Activated CD4-positive, alpha-beta memory T cell treated with anti-CD3 and anti-CD28 coated beads, Interleukin-2, amount 10 ng/mL, durations not matched to agents 7 days and 5 days (primary cell): ENCODE measurements at places on chromosomes 12 and 14.
A peak's percentile ranks its signal among the peaks of the same experiment; 100 is the strongest.

- DNase-seq, result no peak
These were observed at the start of gene IFI27 for GRCh38 chr14:94110552-94111181. TSS of gene IFI27 (plus strand) at chr14:94110736.

DNA sequence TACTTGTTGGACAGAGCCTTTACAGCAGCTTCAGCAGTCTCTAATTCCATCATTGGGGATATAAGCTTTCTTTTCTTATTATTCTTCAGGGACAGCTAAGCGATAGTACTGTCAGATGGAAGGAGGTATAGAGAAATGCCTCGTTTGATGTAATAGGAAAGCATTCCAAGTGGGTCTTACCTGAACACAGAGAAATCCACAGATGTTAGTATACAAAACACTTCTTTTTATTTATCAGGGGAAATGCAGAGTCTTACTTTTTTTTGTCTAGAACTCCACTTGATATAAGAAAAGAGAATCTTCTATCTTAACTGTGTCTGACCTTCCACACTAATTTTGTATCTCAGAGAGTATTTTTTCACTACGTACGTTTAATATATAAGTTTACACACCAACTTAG lies 1.9 kb downstream of the SYT1 start:
- no peak for DNase-seq

- no peak for DNase-seq
These were observed 3.5 kb upstream of the NID2 start for GRCh38 chr14:52072266-52072780.

DNA sequence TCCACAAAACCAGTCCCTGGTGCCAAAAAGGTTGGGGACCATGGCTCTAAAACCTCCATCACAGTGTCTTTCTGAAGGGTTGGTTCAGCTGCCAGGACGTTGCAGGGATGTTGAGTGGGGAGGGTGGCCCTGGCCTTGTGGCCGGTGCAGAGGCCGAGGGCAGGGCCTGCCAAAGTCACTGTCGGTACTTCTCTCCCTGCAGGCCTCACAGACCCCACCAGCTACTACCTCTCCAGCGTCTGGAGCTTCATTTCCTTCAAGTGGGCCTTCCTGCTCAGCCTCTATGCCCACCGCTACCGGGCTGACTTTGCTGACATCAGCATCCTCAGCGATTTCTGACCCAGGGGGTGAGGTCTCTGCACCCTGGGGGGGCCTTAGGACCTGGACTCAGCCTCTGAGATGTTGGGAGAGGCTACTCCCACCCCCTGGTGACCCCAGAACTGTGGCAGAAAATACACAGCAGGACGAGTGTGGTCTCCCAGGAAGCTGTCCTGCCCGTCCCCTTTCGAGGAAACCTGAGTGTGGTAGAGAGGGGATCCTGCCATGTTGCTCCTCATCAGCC lies 7.0 kb downstream of the SLC48A1 start:
- DNase-seq, result no peak

- no peak for DNase-seq
These were observed 124.3 kb downstream of the PPHLN1 start for GRCh38 chr12:42450248-42450647.

- DNase-seq, result no peak
These were observed 253.1 kb downstream of the ANO6 start for GRCh38 chr12:45468751-45469615.

DNA sequence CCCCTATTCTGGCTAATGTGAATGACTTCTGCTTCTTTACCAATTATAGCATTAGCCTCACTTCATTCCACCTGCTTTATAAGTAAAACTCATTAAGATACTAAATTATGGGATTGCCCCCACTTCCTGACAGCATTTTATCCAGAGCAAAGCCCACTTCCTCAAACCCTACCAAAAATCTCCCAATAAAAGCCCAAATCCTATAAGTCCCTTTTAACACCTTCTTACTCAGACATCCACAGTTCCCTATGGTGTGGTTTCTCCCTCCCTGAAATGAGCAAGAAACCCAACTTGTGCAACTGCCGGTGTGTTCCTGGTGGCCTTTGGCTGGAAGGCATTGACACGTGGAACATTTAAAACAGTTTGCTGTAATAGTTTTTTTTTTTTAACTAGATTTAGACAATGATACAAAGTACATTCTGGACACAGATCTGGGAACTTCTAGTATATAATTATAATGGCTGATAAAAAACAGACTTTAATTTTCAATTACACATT lies 53.1 kb downstream of the BRMS1L start:
- DNase-seq, result no peak

GRCh38 chr12:59164991-59165718 lies 244.9 kb upstream of the LRIG3 start:
- DNase-seq, result no peak

DNA sequence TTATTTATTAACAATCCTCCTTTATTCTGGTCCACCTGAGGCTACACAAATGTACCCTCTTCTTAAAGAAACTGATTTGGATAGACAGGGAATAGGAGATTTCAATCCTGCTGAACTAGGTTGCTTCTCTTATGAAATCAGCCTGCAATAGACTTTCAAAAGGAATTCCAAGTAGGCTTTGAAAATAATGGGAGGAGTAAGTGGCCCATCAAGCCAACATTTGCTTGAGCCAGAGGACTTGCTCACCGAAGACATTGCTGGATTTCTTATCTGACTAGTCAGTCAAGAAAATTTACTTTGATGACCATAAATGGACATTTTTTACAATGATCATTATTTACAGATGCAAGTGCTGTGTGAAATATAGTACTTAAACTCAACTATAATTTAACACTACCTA lies 82.8 kb upstream of the RASSF8 start:
- no peak for DNase-seq

- DNase-seq, result no peak
These were observed 74.1 kb downstream of the HECTD4 start for GRCh38 chr12:112308161-112308560.

DNA sequence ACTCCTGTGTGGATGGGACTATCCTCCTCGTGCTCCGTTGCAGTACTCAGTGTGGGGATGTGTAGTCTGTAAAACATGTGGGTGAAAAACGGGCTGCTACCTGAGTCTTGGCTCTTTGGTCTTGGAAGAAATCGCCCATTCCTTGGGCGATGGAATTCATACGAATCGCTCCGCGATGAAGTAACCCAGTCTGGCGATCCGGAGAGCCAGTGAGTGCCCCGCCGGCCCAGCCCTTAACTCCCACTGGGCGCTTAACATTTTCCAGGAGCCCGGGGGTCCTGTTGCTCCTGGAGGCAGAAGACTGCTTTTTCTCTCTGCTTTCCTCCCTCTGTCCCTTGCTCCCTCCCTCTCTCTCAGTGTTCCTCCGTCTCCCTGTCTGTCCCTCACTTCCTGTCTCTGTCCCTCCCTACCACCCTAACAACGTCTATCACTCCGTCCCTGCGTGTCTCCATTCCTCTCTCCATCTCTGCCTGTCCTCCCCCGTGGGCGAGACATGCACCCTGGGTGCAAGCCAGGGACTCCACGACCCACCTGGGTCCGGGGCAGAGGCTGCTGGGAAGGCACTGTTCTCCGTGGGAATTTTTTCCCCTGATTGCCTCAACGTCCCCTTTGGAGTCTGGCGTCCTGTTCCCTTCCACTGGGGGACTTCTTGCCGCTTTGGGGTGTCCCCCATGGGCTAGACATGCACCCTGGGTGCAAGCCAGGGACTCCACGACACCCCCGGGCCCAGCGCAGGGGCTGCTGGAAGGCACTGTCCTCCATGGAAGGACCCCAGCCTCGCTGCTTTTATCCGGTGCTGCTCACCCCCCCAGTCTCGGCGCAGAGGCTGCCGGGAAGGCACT lies 188.6 kb downstream of the ALG10 start:
- no peak for DNase-seq

DNA sequence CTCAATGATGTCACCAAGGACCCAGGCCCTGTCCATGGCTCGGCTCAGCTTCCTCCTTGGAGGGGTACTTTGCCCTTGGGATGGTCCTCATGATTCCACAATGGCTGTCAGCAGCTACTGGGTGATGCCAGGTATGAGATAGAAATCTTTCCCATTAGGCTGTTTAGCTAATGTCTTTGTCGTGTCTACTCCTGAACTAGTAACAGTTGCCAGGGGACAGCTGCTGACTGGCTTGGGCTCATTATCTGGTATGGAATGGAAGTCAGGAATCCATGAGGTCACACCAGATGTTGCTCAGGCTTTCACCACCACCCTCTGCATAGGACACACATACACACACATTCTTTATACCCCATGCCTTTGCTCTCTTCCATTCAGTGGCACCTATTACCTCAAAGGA lies 9.2 kb downstream of the PRPH start:
- DNase-seq, result no peak

GRCh38 chr14:104749111-104749649 lies 3.8 kb upstream of the SIVA1 start:
- DNase-seq, result no peak

DNA sequence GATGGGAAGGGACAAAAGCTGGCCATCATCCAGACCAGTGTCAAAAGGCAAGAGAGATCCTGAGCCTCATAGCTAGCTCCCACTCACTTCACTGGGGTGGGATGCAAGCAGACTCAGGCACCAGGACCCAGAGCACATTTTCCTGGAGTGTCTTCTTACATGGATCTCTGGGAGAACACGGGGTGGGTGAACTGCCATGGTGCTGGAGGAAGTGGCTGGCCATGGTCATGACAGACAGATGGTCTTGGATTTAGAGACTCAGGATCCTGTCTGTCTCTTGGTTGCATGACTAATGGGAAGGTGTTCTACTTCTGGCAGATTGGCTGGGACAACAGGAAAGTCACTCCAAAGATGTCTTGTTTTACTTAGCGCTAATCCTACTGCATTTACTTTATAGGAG lies 311.5 kb downstream of the ATP23 start:
- DNase-seq, result no peak

DNA sequence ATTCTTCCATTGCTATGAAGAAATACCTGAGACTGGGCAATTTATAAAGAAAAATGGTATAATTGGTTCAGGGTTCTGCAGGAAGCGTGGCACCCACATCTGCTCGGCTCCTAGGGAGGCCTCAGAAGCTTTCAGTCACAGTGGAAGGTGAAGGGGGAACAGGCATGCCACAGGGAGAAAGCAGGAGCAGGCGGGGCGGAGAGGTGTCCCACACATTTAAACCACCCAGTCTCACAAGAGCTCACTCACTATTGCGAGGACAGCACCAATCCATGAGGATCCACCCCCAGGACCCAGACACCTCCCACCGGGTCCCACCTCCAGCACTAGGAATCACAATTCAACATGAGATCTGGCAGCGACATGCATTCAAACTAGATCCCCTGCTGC lies 56.0 kb upstream of the C14orf180 start:
- no peak for DNase-seq

DNA sequence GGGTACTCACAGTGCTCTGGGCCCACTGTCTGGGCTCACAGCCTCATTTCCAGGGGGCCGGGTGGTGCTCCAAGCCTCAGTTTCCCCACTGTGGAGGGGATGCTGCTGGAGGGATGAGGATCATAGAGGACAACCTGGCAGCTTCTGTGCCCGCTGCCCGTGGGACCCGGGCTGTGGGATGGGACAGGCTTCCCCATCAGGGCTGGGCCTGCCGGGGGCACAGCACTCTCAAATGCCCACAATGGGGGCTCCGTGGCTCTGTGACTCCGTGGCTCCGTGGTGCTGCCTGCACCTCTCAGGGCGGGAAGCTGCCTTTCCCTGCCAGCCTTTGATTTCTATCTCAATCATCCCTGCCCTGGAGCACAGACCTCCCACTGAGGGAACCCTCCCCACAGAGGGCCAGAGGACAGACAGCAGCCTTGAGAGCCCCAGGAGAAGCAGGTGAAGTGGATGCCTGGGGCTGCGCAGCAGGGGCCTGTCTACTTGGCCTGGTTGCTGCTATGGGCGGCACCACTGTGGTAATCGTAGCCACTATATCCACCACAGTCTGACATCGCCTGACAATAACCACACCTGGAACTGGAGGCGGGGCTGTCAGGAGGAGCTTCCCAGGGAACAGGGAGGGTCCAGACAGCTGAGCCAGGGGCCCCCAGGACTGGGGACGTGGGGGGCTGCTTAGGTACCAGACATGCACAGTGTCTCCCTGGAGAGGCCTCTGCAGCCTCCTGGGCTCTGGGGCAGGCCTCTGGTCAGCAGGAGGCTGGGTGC lies 375.9 kb downstream of the TMEM121 start:
- DNase-seq, result no peak

DNA sequence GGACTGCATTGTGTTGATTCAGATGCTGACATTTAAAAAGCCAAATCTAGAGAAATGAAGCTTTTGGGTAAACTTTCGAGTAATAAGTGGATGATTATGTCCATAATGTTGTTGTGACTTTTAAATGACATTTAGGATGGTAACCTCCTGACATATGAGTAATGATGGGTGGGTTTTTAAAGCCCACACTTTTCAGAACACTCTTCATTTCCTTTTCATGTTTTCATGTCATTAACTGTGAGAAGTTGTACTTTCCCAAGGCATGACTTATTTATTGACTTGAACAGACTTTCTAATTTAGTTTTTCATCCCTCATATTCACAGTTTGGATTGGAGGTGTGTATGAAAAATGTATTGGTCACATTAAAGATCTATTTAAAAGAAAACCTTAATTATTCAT lies 35.5 kb downstream of the RGS6 start:
- DNase-seq, result no peak

GRCh38 chr12:57803319-57803893 lies 15.1 kb downstream of the AVIL start:
- peak; percentile 30 for DNase-seq

DNA sequence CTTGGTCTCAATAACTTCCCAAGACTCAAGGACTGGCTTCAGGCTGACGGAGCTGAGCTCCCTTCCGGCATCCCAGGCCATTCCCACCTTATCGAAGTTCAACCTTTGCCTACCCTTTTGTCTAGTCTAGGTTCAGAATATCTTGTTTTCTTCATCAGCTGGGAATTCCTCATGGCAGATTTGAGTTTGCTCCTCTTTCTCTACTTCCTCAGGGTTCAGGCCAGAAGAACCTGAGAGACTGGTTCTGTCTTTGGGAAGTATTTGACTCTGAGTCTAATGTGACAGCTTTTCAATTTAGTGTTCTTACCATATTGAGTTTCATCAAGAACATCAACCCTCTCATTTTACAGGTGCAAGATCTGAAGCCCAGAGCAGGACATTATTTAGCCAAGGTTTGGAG lies 2.1 kb downstream of the BIN2 start:
- no peak for DNase-seq

DNA sequence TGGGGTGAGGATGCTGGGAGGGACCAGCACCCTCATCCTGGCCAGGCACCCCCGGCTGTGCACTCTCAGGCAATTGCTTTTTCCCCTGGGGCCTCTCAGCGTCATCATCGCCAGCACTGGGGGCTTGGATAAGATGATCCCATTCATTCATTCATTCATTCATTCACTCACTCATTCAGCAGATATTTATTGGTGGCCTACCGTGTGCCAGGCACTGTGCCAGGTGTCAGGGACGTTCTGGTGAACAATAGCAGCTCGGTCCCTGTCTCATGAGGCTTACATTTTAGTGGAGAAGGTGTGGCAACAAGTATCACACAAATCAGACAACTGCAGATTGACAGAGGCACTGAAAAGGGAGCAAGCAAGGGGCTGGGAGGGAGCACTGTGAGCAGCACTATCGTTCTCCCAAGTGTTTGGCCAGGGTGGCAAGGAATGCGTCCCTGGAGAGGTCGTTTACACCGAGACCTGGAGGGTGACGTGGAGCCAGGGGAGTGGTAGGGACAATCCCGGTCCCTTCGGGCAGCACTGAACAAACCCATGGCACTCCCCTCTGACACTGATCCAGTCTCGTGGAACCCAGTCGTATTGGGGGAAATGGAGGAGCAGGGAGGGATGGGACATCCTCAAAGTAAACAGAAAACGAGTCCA lies 124.1 kb downstream of the PAPOLA start:
- DNase-seq, result no peak
